Small intestine (tissue), 16 donors: ENCODE measurements at places on chromosomes 7 and 10.

DNA sequence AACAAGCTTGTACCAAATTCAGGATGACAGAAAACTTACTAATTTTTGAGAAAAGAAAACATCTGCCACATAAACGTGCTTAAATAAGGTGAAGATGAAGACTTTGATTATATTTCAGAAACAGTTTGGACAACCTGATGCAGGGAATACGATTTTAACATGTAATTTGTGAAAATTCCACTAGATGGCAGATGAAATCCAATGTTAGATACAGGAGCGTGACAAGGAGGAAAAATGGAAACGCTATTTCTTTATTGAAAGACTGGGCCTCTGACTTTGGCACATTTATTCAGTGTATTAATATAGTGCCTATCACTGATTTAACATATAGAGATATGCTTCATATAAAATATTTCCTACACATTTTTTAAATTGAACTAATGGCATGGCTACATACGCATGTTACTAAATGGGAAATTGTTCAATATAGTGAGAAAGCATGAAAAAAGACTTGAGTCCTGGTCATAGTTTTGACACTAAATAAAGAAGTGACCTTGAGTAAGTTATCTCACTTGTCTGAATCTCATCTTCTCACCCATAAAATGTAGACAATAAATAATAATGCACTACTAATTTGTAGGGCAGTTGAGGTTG, 60.7 kb downstream of the CD36 start:
- peak; percentile 65 for DNase-seq

- peak; percentile 50 for DNase-seq
Measured at GRCh38 chr10:16765509-16766375, 51.5 kb downstream of the RSU1 start.

DNA sequence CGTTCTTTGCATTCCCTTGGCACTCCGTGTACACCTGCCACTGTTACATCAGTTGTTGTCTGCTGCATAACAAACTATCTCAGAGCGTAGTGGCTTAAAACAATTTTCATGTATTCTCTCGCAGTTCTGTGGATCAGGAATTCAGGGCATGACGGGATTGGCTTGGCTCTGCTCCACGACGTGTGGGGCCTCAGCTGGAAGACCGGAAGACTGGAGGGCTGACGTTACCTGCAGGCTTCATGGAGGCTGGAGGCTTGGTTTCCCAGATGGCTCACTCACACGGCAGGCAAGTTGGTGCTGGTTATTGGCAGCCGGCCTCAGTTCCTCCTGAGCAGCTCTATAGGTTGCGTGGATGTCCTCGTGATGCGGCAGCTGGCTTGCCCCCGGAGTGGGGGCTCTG, 25.5 kb downstream of the NYAP1 start:
- no peak for DNase-seq

DNA sequence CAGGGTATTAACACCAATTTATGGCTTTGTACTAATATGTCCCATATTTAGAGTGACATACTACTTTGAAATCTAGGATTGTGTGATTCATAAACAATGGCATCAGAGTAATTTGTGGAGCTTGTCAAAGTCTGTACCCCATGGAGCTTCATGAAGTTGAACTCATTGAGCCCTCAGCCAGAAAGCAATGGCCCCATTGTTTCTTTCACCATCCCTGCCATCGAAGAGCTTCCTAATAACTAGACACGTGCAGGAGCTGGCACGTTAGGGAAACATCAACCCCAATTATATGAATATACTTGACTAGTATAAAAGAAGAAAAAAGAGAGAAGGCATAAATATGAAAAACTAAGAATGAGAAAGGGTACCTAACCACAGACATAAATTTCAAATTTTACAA, 206.6 kb downstream of the CXCL12 start:
- DNase-seq, result no peak

- peak; percentile 7 for DNase-seq
Measured at GRCh38 chr10:65861249-65861648, 1064.6 kb upstream of the LRRTM3 start.

DNA sequence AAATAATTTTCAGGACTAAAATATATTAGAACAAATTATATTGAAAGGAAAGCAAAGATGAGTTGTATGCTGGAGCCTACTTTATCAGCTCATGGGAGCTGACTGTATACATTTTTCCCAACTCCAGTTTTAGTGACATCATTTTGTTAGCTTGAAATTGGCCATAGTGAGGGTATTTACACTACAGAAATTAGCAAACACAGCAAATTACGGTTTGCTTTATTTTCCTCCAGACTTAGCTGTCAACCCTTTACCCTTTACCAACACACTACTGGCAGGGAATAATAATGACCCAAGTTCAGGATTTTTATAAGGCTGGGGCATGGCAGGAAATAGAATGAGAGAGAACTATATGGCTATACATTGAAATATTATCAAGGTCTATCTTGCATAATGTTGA, 120.3 kb upstream of the PRSS1 start:
- DNase-seq, result no peak
